ENCODE measurements at places on chromosomes 4 and X.

- no peak for DNase-seq
These were observed 20.8 kb upstream of the SEL1L3 start for GRCh38 chr4:25883565-25883964.

DNA sequence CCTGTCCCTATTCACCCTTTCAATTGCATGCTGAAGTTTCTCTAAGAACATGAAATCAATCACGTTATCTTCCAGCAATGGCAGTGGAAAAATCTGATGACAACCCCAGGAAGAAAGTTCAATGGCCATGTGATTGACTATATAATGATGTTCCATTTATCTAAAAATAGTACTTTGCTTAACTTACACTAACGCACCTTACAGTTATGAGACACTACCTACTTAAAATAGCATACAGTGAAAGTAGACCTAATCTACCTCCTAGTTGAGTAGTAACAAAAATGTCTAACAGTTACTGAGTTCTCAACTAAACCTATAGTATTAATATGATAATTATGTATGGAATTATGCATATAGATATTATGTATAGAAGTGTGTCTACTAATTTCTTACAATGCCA, 28.6 kb upstream of the PGM2 start:
- DNase-seq = no peak

- DNase-seq = no peak
These were observed 19.5 kb upstream of the BOD1L1 start for GRCh38 chr4:13647031-13647430.

GRCh38 chr4:128519163-128519830, 231.7 kb upstream of the PGRMC2 start:
- DNase-seq = no peak

DNA sequence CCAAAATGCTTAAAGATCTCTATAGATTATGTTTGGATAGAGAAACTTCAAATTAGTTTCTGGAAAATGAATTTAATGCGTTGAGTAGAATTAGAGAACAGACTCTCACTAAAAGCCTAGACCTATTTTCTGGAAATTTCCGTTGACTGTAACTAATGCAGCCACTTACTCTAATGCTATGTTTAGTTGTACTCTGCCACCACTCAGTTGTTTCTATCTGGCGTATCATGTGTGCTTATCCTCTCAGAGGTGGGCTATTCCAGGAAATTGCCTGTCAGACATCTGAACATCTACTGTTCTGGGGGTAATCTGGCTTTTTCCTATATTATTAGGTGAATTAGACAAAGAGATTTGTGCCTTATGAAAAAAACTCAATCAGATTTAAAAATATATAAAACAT, 347.1 kb upstream of the FSTL5 start:
- no peak for DNase-seq

DNA sequence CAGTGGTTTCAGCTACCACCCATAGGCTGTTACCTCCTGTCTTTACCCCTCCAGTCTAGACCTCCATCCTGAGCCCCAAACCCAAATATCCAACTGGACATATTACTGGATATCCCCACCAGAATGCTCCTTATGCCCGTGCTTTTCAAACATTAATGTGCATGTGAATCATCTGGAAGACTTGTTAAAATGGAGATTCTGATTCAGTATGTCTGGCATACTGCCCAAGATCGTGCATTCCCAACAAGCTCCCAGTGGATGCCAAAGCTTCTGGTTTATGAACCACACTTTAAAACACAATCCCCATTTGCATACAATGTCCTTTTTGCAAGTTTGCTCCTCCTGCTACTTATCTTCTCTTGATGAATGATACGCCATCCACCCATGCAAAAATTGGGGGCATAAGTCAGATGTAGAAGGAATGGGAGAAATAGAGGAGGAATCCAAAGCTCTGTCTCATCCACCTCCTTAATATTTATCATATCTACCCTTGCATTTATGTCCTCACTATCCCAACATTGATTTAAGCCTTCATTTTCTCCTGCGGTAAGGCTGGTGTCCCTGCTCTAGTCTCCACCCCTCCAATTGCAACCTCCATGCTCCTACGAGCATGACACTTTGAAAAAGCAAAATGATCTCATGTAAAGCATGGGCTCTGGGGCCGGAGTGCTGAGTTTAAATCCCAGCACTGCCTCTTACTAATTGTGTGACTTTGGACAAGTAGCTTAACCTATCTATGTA, 7.4 kb upstream of the PGRMC1 start:
- no peak for DNase-seq

DNA sequence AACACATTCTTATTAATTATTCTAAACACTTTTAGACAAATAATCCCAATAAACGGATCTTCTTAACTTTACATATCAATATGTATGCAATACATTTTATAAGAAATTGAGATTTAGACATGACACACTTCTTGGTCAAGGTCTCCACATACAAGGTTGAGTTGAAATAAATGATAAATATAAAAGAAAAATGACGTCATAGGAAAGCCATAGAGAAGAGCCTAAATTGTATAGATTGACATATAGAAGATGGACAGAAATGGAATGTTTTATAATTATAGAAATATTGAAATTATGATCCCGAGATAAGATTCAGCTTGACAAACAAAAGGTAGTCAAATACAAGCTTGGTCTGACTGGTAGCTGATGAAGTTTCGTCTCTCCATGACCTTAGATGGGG, 87.4 kb downstream of the RNF150 start:
- no peak for DNase-seq

GRCh38 chrX:96721354-96721753, 36.7 kb downstream of the DIAPH2 start:
- DNase-seq = peak; percentile 4

DNA sequence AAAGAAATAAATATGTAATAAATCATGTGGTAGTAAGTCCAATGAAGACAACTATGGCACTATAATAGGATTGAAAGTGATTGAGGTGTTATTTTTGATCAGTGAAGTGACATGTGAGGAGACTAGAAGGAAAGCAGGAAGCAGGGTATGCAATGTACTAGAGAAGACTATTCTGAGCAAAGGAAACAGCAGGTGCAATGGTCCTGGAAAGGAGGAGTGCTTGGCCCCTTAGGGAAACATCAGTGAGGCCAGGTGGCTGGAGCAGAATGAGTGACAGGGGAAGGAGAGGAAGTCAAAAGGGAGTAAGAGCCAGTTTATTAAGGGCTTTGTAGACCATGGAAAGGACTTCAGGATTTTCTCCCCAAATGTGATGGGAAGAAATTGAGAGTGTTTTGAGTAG, 207.6 kb upstream of the HCCS start:
- no peak for DNase-seq

GRCh38 chrX:9475984-9476383, 11.1 kb downstream of the TBL1X start:
- no peak for DNase-seq

DNA sequence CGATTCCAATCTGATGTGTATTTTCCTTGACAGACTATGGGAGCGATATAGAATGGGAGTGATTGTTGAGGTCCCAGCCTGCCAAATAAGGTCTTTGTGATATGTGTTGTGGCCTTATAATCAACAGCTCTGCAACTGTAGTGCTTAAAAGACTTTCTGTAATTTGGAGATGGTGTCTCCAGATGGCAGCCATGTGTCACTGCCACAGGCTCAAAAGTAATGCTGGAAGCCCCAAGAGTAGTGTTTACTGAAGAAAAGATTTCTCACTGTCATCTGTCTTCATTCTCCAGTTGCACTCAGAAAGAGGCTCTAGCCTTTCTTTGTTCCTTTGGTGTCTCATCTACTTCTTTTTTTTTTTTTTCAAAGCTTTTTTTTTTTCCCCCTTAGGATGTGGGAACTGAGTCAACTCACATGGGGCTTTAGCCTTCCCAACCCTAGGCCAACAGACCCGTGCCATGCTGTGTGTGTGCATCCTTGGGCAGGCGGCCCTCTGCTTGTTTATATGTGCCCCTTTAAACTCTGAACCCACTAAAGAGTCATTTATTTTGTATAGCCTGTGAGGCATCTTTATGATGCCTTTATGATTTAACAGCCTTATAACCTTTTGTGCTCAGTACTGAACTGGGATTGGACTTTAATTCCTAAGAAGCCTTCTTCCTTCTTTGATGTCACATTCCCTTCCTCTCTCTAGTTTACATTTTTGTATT, 15.6 kb downstream of the SRPX2 start:
- DNase-seq = no peak

GRCh38 chrX:4690521-4690920, 977.1 kb upstream of the PRKX start:
- DNase-seq = no peak

DNA sequence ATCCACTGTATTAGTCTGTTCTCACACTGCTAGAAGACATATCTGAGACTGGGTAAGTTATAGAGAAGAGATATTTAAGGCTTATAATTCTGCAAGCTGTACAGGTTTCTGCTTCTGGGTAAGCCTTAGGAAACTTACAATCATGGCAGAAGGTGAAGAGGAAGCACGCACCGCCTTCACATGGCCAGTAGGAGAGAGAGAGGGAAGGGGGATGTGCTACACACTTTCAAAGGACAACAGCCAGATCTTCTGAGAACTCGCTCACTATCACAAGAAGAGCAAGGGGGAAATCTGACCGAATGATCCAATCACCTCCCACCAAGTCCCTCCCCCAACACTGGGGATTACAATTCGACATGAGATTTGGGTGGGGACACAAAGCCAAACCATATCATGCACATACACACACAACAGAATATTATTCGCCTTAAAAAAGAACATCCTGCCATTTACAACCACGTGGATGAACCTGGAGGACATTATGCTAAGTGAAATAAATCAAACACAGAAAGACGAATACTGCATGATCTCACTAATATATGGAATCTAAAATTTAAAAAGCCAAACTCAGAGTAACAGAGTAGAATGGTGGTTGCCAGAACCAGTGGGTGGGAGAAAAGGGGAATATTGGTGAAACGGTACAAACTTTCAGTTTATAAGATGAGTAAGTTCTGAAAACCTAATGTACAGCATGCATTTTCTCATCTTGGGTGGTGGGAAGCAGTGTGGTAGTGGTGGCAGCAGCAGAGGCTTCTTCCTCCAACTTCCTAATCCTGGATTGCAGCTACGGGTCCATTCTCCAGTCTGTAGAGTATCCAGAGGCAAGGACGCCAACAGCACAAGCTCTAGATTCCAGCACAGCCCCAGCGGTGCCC, 12.8 kb downstream of the FRYL start:
- DNase-seq = no peak

DNA sequence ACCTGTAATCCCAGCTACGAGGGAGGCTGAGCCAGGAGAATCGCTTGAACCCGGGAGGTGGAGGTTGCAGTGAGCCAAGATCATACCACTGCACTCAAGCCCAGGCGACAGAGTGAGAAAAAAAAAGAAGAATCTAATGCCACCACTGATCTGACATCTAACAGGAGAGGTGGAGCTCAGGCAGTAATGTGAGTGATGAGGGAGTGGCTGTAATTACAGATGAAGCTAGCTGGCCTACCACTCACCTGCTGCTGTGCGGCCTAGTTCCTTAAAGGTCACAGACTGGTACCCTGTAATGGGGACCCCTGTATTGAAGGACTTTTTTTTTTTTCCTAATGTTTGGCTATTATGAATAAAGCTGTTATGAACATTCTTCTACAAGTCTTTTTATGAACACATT, 25.3 kb upstream of the GABRE start:
- no peak for DNase-seq

DNA sequence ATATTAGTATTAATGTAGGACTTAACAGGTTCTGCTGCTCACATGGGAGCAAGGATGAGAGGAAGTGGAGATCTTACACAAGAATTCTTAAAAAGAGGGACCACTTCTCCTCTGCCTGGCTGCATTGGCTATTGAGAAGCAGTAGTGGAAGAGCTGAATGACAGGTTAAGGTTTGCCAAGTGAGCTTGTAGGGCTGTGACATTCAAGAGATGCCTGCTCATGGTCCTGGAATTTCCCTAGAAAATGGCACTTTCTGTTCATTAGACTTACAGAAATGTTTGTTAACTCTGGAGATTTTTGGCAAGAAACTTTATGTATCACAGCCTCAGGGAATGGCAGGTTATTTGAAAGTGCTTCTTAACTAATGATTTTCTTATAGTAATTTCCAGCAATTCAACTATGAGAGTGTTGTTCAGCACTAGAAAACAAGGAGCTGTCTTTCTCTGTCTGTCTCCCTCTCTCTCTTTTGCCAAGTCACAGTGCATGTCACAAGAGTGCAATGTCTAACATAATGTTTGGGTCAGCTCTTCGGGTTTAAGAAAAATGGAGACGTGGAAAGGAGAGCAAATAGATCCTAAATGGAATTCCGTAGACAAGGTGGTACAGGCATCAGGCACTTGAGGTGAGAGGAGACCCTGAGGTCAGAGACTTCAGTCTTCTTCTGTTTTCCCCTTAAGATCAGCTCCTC, 8.3 kb upstream of the NAP1L5 start:
- no peak for DNase-seq

- no peak for DNase-seq
These were observed 199.6 kb downstream of the AFF2 start for GRCh38 chrX:148700021-148700420.

DNA sequence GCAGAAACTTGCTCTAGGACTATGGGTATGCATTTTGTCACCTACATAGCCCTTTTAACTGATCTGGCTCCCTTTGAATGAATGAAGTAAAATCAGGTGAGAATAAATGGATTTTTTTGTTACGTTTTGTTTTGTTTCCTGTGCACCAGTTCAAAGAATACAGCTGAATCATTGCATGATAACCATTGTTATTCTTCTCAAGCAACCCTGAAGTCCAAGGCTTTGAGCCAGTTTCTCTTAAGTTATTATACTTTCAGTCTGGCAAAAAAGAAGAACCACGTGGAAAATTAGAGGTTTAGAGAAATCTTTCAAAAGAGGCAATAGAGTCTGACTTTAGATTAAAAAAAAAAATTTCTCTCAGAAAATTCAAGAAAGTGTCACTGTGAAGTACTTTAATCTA, 398.6 kb upstream of the TECRL start:
- DNase-seq = no peak

DNA sequence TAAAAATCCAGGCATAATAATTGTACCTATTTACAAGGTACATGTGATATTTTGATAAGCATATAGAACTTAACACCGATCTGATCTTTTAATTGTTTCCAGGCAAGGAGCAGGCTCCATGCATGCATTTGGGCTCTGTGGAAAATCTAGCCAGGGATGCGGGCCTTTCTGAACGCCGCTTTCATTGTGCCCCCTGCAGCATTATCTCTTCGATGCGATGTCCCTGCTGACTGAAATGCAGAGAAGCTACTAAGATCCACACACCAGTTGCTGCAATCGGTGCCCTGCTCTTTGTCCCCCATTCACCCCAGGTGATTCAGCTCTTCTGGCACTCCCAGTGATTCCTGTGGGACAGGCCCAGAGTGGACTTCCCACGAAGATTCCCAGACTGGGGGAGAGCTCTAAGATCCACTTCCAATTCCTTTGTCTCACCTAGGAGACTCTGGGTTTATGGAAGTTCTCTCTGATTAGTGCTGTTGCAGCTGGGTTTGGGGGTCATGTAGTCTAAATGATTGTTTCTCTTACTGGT, 254.3 kb upstream of the AGA start:
- no peak for DNase-seq

DNA sequence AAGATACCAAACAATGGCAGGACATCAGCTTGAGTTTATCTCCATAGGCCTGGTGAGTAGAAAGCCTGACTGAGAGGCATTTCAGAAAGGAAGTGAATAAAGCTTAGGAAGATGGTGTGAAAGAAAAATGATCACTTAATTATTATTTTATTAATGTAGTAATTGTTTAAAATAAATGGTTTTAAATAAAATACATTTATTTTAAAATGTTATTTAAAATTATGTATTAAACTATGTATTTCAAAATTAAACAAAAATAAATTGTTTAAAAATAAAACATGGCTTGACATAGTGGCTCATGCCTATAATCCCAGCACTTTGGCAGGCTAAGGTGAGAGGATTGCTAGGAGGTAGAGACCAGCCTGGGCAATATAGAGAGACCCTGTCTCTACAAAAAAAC, 145.8 kb downstream of the IL15 start:
- DNase-seq = no peak

GRCh38 chr4:3529363-3529762, 2.9 kb downstream of the LRPAP1 start:
- no peak for DNase-seq
